Hematopoietic multipotent progenitor cell treated with erythropoietin and hydrocortisone succinate and interleukin-3 and kit ligand, for 6 days (in vitro differentiated cells): ENCODE measurements at places on chromosomes 16 and 17.

- DNase-seq = no peak
Measured at GRCh38 chr16:87108941-87109340, 208.3 kb downstream of the C16orf95 start.

- no peak for DNase-seq
Measured at GRCh38 chr16:48734220-48734619, 124.2 kb upstream of the N4BP1 start.

- DNase-seq = no peak
Measured at GRCh38 chr16:49738832-49739231, 117.1 kb downstream of the ZNF423 start.

- DNase-seq = no peak
Measured at GRCh38 chr17:4176808-4177472, 33.9 kb downstream of the CYB5D2 start.
